Heart left ventricle (tissue), 16 donors: ENCODE measurements at places on chromosomes 5 and 9. TPM values are rescaled to one million over a fixed set of nuclear protein-coding genes. Genes with fewer than 3 reads are reported as not detected.
A peak's percentile ranks its signal among the peaks of the same experiment; 100 is the strongest.

SV2C gene
- 0.14 TPM for total RNA-seq

COL5A1 gene
- 8.7 TPM for total RNA-seq

FOXD4L4 gene
- 0.21 TPM for total RNA-seq

DNA sequence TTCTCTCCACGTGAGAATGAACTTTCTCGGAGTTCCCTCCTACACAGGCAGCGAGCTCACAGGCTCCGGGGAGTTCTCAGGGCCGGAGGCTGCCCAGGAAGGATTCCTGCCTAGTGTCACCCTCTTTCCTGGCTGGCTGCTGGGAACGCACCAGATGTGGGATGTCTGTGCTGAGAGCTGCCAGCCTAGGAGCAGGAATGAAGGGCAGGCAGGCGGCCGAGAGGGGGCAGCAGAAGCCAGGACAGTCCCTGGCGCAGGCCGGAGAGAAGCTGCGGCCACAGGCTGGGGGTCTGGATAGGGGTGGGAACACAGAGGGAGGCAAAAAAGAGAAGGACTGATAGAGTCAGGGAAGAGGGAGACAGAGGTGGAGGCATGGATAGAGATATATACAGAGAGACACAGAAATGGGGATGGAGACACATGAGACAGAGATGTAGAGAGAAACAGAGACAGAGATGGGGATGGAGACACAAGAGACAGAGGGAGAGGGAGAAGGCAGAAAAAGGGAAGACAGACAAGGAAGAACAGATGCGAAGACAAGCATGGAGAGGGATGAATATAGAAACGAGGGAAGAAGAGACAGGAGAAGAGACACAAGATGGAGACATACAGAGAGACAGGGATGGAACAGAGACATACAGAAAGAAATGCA, 25.3 kb upstream of the ENHO start:
- H3K27me3 ChIP-seq = no peaks in the 10 kb centered on the region
- DNase-seq = peak; percentile 85
- no peak overlapping the region for H3K4me3 ChIP-seq
- no peaks in the 10 kb centered on the region for H3K36me3 ChIP-seq
- H3K27ac ChIP-seq = no peak overlapping the region

EIF4E1B gene
- not detected for total RNA-seq

- H3K36me3 ChIP-seq = no peaks in the 10 kb centered on the region
- no peak for DNase-seq
- no peaks in the 10 kb centered on the region for H3K27me3 ChIP-seq
- H3K27ac ChIP-seq = no peak overlapping the region
Measured at GRCh38 chr5:16992444-16992843, 56.4 kb upstream of the MYO10 start.

DNA sequence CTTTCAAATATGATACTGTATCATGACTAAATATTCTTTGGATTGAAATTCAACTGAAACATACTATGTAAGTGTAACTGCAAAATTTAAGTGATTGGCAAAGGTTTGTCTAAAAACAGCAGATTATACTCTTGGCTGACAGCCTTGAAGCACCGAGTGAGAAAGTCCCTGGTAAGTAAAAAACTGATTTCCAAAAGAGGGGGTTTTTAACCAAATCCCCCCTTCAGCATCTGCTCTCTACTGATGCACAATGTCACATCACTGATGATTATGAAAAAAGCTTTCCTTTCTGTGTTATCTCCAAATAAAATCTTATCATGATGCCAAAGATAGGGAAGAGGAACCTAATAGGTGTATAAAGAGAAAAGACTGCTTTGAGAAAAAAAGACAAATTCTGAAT, 141.0 kb downstream of the MEF2C start:
- no peak for DNase-seq
- H3K36me3 ChIP-seq = no peaks in the 10 kb centered on the region
- no peak overlapping the region for H3K27ac ChIP-seq
- no peaks in the 10 kb centered on the region for H3K27me3 ChIP-seq
- no peak overlapping the region for H3K4me3 ChIP-seq

GRCh38 chr5:150801117-150801927, 22.8 kb downstream of the SMIM3 start:
- no peaks in the 10 kb centered on the region for H3K4me1 ChIP-seq
- peak overlapping the region; percentile 3 for H3K4me3 ChIP-seq
- peak overlapping the region; percentile 69 for H3K27ac ChIP-seq
- no peaks in the 10 kb centered on the region for H3K27me3 ChIP-seq
- peaks cover 19% of the 10 kb centered on the region for H3K36me3 ChIP-seq

SLC45A2 gene
- not detected for total RNA-seq

GRCh38 chr5:78587081-78587774, 61.3 kb downstream of the LHFPL2 start:
- DNase-seq = no peak
- H3K27ac ChIP-seq = peak overlapping the region; percentile 24

PTPN3 gene
- 65.1 TPM for total RNA-seq

DNA sequence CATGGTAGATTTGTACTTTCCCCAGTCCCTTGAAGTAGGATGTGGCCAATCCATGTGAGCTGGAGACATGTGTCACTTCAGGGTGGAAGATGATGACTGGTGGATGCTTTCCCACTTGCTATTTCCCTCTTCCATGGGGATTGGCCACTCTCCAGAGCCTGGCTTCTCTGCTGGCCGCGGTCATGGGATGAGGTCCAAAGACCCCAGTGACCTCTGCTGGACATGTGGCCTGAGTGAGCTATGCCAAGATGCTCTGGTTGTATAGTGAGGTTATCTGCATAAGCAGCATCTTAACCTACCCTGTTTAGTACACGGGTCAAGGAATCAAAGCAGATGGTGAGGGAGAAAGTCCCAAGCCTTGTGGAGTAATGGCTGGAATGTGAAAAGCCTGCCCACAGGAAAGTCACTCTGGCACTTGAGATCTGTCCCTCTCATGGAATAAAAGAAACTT, 47.1 kb downstream of the SH3PXD2B start:
- H3K4me1 ChIP-seq = no peaks in the 10 kb centered on the region
- H3K27ac ChIP-seq = peak overlapping the region; percentile 15
- no peaks in the 10 kb centered on the region for H3K27me3 ChIP-seq
- no peak overlapping the region for H3K4me3 ChIP-seq
- H3K36me3 ChIP-seq = peaks cover 13% of the 10 kb centered on the region

SPINK9 gene
- total RNA-seq = not detected

GRCh38 chr9:3586066-3586465, 60.3 kb upstream of the RFX3 start:
- no peak for DNase-seq
- H3K27me3 ChIP-seq = no peaks in the 10 kb centered on the region
- no peak overlapping the region for H3K27ac ChIP-seq
- no peaks in the 10 kb centered on the region for H3K36me3 ChIP-seq
- H3K4me3 ChIP-seq = no peak overlapping the region
- H3K4me1 ChIP-seq = no peaks in the 10 kb centered on the region

- H3K36me3 ChIP-seq = no peaks in the 10 kb centered on the region
- H3K4me3 ChIP-seq = no peak overlapping the region
- no peak for DNase-seq
- H3K4me1 ChIP-seq = peaks cover 10% of the 10 kb centered on the region
- no peaks in the 10 kb centered on the region for H3K27me3 ChIP-seq
Measured at GRCh38 chr9:1978941-1979340, 36.2 kb upstream of the SMARCA2 start.

PCDHGA4 gene
- total RNA-seq = 9.9 TPM

- no peak overlapping the region for H3K4me3 ChIP-seq
- no peaks in the 10 kb centered on the region for H3K27me3 ChIP-seq
- no peaks in the 10 kb centered on the region for H3K36me3 ChIP-seq
- H3K4me1 ChIP-seq = no peaks in the 10 kb centered on the region
- no peak for DNase-seq
Measured at GRCh38 chr5:74222806-74223205, 417.7 kb downstream of the ENC1 start.

GLIPR2 gene
- total RNA-seq = 11.0 TPM

GFI1B gene
- total RNA-seq = not detected

- no peak overlapping the region for H3K4me3 ChIP-seq
- H3K4me1 ChIP-seq = peaks cover 25% of the 10 kb centered on the region
- peaks cover 68% of the 10 kb centered on the region for H3K36me3 ChIP-seq
- no peak for DNase-seq
Measured at GRCh38 chr9:127912296-127912695, 4.5 kb downstream of the ST6GALNAC4 start.

DNA sequence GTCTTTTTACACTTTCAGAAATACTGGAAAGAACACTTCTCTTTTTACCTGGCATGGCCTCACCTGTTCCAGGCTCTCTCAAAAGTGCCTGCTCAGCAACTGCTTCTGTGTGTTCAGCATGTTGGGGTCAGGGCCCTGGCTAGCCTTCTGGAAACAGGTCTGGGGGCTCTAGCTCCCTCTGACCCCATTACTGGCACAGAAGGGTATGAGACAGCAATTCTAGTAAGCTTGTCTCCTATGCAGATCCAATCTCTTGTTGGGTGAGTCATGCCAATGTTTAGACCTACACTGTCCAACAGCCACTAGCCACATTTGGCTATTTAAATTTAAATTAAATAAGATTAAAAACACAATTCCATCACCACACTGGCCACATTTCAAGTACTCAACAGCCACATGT, 80.8 kb downstream of the MAPKAP1 start:
- no peak for DNase-seq
- H3K36me3 ChIP-seq = no peaks in the 10 kb centered on the region
- no peak overlapping the region for H3K27ac ChIP-seq
- no peaks in the 10 kb centered on the region for H3K4me1 ChIP-seq
- no peak overlapping the region for H3K4me3 ChIP-seq

- peaks cover 13% of the 10 kb centered on the region for H3K36me3 ChIP-seq
- H3K27ac ChIP-seq = no peak overlapping the region
- no peaks in the 10 kb centered on the region for H3K27me3 ChIP-seq
- H3K4me3 ChIP-seq = no peak overlapping the region
- no peak for DNase-seq
Measured at GRCh38 chr5:74623748-74624408, 16.6 kb downstream of the ENC1 start.

- H3K27ac ChIP-seq = no peak overlapping the region
- no peaks in the 10 kb centered on the region for H3K36me3 ChIP-seq
- H3K27me3 ChIP-seq = no peaks in the 10 kb centered on the region
- H3K4me3 ChIP-seq = no peak overlapping the region
- no peaks in the 10 kb centered on the region for H3K4me1 ChIP-seq
Measured at GRCh38 chr9:8730618-8731017, 931.0 kb upstream of the DMAC1 start.

GRCh38 chr9:72506615-72507014, 14.8 kb upstream of the TMC1 start:
- no peak for DNase-seq
- H3K36me3 ChIP-seq = no peaks in the 10 kb centered on the region
- H3K4me3 ChIP-seq = no peak overlapping the region

DNA sequence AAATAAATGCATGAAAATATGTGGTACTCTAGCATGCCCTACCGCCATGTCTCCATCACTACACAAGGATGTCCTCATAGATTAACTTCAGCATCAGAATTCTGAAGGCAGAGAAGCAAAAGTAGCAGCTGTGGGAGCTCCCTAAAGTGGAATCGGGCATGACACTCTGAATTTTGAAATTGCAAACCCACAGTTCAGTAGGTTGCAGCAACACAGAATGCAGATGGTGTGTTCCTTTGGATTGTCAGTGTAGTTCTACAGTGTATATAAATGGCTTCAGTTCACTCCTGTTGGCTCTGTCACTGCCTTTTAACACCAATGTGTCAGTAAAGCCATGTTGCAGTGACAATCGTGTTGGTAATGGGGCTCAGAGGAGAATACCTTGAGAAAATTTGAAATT, 973.6 kb upstream of the WWC1 start:
- no peak for DNase-seq
- H3K27ac ChIP-seq = no peak overlapping the region
- H3K4me3 ChIP-seq = no peak overlapping the region
- H3K27me3 ChIP-seq = no peaks in the 10 kb centered on the region

GRCh38 chr9:92725266-92725545, 39.4 kb downstream of the BICD2 start:
- DNase-seq = no peak
- H3K4me1 ChIP-seq = peaks cover 15% of the 10 kb centered on the region
- H3K4me3 ChIP-seq = no peak overlapping the region
- no peaks in the 10 kb centered on the region for H3K27me3 ChIP-seq
- H3K27ac ChIP-seq = no peak overlapping the region

DNA sequence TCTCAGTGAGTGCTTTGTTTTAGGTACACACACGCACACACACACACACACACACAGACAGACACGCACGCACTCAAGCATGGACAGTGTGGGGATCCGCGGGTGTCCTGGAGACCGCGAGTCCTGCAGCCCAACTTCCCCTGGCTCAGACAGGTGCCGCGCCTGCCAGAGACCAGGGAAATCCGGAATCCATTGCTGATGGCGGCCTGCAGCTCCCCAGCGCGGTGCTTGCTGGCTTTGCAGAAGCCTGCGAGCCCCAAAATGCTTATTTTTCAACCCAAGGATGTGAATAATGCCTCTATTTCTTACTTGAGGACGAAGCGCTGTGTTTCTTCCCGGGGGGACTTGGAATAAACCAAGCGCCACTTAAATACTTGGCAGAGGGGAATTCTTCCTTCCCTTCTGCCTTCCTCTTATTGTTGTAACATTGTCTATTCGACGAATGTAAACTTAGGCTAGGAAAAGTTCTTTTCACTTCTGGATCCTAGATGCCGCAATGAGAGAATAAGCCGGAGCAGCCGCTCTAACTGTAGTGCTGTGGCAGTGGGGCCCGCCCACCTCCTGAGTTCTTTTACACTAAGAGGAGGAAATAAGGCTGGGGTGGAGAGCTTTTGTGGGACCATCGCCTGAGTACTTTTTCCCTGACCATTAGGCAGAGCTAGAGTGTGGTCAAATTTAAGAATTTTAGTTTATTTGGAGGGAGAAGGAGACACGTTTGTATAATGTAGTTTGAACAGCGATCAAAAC, 802 bp downstream of the ITGA2 start:
- H3K36me3 ChIP-seq = no peaks in the 10 kb centered on the region
- H3K27ac ChIP-seq = no peak overlapping the region
- no peaks in the 10 kb centered on the region for H3K27me3 ChIP-seq
- H3K4me3 ChIP-seq = peak overlapping the region; percentile 73
- peak; percentile 31 for DNase-seq
- H3K4me1 ChIP-seq = no peaks in the 10 kb centered on the region

GRCh38 chr9:113645227-113645977, 181.9 kb downstream of the RGS3 start:
- no peaks in the 10 kb centered on the region for H3K27me3 ChIP-seq
- H3K27ac ChIP-seq = no peak overlapping the region
- H3K4me3 ChIP-seq = no peak overlapping the region
- DNase-seq = no peak
- peaks cover 22% of the 10 kb centered on the region for H3K4me1 ChIP-seq

DNA sequence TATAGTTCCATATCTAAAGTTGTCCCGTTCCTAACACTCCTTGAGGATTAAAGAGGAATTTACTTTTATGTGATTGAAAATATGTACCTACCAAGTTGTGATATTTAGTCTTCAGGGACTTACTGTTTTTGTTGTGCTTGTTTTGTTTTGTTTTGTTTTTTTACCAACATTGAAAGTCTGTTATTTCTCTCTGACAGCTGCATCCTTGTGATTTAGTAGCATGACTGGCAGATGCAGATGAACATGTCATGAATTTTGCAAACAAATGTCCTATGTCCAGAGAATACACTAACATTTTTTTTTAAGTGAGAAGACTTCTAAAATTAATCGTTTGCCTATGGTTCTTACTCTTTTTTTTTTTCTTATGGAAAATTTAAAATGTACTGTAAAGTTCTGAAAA, 85.4 kb downstream of the MAN2A1 start:
- H3K27me3 ChIP-seq = no peaks in the 10 kb centered on the region
- H3K4me3 ChIP-seq = no peak overlapping the region
- no peak for DNase-seq
- no peak overlapping the region for H3K27ac ChIP-seq
